ENCODE measurements at places on chromosomes 5 and 9.

DNA sequence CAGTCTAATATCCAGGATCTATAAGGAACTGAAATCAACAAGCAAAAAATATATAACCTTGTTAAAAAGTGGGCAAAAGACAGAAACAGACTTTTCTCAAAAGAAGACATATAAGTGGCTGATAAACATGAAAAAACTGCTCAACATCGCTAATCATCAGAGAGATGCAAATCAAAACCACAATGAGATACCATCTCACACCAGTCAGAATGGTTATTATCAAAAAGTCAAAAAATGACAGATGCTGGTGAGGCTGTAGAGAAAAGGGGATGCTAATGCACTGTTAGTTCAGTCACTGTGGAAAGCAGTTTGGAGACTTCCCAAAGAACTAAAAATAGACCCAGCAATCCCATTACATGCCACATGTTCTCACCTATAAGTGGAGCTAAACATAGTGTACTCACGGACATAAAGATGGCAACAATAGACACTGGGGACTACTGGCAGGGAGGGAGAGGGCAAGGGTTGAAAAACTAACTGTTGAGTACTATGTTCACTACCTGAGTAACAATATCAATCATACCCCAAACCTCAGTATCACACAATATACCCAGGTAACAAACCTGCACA is 11.7 kb upstream of the TSSK1B start:
- DNase-seq = no peak

- no peak for DNase-seq
These were observed 201.2 kb downstream of the TSSK1B start for GRCh38 chr5:113233606-113234005.

DNA sequence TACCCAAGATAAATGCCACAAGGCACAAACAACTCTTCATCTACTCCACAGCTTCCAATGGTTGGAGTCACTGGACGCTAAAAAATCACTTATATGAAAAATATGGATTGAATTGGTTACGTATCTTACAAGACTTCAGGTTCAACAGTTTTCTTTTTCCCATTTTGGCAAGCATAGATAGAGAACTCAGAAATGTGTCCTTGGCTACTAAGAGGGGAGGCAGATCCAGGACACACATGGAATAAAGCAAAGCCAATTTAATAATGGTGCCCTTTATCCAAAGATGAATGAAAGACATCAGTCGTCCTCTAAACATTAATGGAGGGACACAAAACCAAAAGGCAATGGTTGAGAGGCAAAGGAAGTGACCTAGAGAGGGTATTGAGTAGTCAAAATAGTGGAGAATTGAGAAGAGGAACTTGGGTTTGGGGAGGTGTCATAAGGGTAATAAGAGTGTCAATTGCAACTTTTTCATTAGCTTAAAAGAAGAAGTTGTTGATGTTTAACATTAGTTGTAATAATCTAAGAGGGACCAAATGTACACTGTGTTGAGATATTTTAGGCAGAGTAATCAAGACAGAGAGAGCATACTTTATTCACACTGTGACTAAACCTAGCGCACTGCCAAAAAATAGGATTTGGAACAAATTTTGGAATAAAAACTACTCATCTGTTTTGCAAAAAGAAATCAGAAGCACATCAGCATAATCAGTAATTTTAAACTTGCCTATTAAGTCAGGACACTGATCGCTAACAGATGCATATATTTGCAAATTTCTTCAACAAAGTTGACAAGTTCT is 308.2 kb downstream of the ARL15 start:
- no peak for DNase-seq

DNA sequence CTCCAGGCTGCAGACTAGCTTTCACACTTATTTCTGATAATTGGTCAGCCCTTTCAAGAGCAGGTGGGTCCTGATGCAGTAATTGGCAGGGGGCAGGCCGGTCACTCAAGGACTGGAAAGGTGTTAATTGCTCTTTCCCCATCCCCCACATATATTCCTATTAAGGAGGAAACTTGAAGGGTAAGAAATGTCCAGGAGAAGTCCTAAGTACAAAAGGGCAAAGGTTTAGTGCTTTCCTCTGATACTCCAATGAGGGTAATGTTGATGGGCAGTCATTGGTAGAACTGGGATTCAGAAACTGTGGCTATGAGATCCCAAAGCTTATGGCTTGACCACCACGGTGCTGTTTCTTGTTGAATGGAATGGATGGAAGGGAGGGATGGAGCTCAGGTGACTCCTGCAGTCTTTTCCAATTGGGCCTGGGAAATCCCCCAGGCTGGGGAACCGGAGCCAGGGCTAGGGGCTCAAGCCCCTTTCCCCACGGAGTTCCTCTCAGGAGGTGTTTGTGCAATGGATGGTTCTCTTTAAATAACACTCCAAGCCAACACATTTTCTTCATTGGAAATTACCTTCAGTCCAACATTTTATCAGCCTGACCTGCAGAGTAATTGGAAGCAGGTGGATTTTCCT is 103.2 kb upstream of the ALDH1B1 start:
- DNase-seq = no peak

DNA sequence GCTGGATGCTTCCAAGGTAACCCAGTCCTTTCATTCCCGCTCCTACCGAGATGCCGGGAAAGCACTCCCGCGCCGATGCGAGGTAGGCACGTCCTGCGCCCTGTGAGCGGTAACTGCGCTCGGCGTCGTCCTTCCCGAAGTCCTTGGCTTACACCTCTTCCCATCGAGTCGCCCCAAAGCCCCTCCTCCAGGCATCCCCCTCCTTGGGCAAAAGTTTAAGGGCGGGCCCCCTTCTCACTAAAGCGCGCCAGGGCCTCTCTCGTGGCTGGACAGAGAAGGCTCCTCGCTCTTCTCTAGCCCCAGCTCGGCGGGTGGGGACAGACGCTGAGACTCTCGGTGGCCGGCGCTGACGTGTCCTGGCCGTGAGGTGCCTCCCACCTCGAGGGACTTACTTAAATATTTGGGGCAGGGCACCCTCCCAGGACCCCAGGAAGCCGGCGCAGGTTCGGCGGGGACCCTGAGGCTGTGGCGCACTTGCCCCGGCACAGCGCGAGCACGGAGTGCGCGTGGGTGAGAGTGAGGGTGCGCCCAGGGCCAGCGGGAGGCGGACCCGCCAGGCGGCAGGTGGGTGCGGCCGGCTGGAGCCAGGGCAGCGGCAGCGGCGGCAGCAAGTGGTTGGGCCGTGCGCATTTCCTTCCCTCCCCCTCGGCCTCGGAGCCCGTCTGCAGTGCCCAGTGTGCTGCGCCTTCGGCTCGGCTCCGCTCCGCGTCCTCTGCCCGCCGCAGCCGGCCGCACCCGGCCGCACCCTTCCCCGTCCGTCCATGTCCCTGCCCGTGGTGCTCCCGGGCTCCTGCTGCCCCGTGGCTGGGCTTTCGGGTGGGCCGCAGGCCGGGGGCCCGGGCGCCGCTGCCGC is at the start of gene ENTREP1:
Gene ENTREP1 (plus strand): TSS at position 667 of the 853 bp plus-strand sequence. CDS start 95 bp downstream, at position 762.
- no peak for DNase-seq

DNA sequence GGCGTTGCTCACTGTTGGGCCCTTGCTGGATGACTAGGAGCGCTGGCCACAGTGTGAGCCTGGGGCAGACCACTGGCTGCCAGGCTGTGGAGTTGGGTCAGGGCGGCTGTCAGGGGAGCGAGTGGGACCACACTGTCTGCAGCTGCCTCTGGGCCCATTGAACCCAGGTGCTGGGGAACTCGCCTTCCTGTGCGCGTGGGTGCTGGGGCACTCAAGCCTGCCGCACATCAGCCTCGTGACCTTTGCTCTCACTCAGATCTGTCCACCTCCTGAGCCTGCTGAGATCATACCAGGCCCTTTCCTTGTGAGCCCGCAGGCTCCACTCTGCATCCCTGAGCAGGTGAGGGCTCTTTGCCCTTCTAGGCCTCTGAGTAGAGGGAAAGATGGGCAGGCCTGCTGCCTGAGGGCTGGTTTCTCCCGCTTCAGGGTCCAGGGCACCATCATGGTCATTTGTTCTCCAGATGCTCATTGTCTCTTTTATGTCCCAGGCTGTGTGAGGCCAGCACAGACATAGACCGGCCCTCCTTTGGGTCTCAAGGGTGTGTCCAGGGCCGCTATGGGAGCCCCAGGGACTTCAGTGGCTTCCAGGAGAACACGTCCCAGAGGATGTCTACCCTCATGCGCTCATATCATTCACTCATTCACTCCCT is 26.5 kb downstream of the WNK2 start:
- no peak for DNase-seq

GRCh38 chr9:68983522-68984424 is 30.1 kb downstream of the PRKACG start:
- DNase-seq = no peak

All from pulmonary artery endothelial cell (primary cell).